ENCODE measurements at places on chromosomes 16 and 17.

DNA sequence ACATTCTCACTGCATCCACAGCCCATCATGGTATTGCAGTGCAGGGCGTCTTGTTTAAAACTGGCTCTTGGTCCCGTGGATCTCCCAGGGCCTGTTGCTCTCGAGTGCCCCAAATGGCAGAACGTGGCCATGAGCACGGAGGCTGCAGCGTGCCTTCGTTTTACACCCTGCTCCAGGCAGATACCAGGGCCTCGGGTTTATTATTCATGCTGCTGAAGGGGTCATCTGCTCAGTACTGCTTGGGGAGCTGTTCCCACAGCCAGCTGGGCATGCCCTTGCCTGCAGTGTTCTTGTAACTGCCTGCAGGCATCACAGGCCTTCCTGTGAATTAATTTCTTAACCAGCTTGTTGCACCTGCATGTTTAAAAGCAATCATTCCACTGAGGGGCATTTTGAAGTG, 129.7 kb upstream of the CHMP6 start:
- DNase-seq, result no peak

DNA sequence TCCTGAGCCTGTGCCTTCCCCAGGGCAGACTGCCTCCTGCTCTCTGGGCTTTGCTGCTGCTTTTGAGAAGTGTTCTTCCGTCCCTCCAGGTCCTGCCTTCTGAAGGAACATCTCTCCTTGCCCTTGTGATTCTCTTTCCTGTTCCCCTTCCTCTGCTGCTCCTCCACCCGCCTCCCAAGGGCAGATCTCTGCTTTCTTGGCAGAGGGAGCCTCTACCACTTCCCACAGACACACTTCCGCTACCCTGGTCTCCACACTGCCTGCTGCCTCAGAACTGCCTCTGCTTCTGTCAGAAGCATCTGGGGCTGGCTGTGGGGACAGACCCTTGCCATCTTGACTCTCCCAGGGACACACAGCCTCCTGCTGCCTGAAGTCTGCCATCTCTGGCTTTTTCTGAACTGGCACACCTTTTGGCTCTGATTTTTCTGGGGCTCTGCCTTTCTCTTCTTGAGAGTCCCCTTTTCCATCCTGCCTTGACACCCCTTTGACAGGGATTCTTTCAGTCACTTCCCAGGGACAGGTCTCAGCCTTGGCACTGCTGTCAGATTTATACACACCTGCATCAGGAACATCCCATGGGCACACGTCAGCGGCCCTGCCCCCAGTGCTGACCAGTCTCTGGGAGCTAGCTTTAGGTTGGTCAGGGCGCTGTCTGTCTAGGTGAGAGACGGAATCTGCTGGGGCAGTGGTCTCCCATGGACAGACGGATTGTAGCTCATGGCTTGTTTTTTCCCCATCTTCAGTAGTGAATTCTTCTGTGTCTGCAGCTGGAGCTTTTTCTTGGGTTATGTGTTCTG, 16.6 kb downstream of the GPR179 start:
- DNase-seq, result no peak

DNA sequence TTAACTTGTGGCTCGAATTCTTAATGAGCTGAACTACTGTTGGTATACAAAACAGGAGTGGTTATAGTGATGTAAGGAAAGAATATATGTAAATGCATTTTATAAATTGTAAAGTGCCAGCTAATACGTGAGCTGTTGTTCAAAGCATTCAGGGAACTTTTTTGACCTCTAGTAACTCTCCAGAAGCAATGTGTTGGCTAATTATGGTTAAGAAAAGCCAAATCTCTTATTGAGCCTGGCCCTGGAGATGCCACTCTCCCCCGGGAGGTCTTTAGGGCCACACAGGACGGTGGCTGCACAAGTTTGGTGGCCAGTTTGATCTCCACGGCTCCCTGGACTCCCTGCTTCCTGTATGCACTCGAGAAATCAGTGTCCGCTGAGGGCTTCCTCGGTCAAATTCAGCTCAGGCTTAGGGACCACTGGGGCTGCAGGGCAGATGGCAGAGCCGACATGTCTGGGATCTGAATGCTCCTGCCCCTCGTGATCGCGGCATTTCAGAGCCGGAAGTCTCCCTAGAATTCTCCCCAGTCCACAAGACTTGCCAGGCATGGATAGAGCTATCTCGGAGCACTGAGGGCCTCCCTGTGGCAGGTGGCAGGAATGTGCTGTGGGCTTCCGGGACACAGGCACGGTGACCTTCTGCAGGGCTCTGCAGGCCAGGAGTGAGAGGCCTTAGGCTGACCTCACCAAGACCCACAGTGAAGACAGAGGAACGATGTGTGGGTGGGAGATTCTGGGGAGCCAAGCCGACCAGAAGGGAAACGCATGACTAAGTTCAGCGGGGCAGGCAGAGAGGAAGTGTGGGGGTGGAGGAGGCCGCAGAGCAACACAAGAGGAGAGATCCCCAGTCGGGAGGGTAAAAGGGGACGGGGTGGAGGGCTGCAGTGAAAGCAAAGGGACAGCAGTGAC, 18.6 kb upstream of the PITPNM3 start:
- no peak for DNase-seq

DNA sequence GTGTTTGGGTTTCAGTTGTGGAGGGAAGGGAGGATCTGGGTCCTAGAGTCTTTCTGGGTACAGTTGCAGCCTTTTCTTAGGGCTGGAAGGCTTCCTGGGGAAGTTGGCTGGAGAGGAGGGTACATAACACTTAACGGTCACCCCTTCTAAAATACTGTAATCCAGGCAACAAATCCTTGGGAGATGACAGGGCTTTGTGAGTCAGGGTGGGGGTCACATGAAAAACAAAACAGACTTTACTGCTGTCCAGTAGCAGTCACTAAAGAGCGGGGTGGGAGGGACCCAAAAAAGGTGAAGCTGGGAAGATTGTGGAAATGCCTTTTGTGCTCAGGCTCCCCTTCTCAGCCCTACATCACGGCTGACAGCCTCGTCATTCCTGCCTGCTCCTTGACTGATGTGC, 6.3 kb downstream of the SAP30BP start:
- DNase-seq, result no peak

- DNase-seq, result no peak
These were observed 68.5 kb downstream of the NF1 start for GRCh38 chr17:31163091-31163781.

DNA sequence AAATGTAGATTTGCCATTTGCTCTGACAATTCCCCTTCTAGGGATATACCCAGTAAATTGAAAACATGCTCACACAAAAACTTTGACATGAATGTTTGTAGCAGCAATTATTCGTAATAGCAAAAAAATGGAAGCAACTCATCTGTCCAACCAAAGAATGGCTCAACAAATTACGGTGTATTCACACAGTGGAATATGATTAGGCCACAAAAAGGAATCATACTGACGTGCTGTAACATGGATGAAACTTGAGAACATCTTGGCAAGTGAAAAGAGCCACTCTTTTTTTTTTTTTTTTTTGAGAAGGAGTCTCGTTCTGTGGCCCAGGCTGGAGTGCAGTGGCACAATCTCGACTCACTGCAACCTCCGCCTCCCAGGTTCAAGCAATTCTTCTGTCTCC, 24.1 kb upstream of the SPNS3 start:
- DNase-seq, result no peak

- DNase-seq, result no peak
These were observed 69.3 kb downstream of the DNAH3 start for GRCh38 chr16:21081329-21081728.

GRCh38 chr17:9098242-9098825, 77.0 kb downstream of the NTN1 start:
- no peak for DNase-seq

DNA sequence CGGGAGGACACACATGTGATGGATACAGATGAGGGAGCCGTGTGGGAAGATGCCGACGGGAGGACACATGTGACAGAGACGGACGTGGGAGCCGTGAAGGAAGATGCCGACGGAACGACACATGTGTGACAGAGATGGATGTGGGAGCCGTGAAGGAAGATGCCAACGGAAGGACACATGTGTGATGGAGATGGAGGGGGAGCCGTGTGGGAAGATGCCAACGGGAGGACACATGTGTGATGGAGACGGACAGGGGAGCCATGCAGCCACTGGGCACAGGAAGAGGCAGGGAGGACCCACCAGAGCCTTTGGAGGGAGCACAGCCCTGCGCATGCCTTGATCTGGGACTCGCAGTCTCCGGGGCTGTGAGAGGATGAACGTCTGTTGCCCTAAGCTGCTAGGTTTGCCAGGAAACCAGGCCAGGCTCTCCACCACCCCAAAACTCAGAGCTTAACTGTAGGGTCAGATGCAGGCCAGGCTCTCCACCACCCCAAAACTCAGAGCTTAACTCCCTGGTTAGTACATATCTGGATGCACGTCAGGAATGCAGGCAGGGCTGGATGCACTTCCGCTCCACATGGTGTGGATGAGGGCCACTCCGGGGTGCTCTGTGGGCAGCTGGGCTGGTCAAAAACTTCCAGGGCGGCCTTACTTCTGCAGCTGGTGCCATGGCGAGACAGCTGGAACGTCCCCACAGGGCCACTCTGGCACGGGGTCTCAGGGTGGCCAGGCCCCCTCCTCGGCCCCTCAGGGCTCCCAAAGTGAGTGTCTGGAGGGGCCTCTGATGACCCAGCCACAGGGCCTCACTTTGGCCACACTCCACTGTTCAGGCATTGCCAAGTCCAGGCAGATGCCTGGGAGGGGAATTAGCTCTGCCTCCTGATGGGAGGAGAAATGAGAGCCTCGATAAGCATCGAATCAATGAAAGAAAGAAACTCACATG, 47.7 kb upstream of the ZNF469 start:
- no peak for DNase-seq

DNA sequence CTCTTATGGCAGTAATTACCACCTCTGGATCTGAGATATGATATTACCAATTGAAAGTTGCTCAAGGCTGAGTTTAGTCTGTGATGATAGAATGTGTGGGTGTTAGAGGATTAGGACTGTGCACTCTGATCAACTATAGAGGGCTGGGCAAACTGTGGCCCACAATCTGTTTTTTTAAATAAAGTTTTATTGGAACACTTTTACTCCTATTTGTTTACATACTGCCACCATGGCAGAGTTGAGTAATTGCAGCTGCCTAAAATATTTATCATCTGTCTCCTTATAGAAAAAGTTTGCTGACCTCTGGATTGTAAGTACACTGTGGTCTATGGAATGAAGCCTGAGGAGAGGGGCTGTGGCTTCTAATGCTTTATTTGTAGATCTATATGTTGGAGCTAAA, 71.5 kb upstream of the N4BP1 start:
- no peak for DNase-seq

DNA sequence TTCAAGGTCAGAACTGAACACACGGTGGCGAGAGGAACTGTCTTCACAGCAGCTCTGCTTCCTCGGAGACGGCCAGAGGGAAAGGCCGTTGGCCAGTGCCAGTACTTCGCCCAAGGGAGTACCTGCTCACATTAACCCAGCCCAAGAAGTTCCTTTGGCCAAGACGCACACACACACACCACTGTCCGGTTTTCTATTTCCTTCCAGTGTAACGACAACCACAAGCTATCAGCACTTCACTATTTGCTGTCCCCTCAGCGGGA, 744 bp upstream of the GGNBP2 start:
- no peak for DNase-seq

DNA sequence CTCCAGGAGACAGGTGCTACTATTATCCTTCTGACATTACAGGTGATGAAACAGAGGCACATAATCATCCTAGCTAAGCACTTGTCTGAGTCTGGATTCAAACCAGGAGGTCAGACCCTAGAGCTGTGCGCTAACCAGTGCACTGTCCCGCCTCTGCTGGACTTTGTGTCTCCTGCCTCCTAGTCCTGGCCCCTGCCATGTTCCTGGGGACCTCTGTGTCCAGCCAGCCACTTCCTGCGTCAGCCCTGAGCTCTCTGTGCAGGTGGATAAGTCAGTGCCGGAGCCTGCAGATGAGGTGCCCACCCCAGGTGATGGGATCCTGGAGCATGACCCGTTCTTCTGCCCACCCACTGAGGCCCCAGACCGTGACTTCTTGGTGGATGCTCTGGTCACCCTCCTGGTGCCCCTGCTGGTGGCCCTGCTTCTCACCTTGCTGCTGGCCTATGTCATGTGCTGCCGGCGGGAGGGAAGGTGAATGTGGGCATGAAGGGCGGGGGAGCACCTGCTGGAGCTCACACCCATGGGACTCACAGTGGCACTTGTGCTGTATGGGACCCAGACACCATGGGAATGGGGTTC, 4.2 kb downstream of the SGCA start:
- DNase-seq, result no peak

GRCh38 chr16:27508476-27508875, 41.2 kb downstream of the GTF3C1 start:
- DNase-seq, result no peak

DNA sequence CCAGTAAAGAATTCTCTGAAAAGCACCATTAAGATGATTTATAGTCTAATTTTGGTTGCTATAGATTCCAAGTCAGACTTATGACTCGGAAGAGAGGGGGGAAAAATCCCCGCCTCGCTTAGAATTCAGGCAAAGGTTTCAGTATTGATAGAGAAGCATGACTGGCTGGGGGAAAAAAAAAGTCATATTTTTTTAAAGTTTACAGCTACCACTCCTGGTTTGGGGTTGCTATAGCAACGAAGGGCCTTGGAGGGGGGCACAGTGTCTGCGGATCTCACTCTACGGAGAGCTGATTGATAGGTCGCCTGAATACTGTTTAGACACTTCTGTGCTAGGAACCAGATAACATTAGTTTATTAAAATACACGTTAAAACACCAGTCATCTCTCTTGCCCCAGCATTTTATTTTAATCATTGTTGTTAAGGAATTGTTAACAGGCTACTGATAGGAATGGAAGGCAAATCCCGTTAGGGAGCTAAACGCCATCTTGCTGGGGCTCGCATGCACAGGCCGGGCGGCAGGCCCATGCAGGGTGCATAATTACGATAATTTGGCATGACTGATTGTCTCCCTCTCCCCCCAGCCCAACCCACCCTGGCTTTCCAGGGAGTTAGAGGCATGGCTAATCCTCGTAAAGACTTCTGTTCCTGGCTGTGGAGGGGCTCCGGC, 380.0 kb upstream of the XYLT1 start:
- no peak for DNase-seq

DNA sequence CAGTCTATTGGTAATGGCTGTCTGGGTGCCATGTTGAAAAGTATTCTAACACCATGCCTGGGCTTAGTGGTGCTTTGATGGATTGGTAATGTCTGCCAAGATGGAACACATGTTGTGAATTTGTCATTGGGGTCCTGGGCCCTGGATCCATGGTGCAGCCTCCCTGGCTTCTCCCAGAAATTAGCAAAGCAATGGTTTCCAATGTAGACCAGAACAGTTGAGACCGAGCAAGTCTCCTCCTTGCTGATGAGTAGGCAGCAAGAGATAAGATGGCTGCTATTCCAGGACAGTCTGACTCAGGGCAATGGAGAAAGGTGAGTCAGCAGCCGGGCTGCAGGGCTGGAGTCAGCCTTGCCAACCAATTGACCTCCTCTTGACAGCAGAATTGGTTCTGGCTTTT, 30.8 kb downstream of the GPR139 start:
- no peak for DNase-seq

GRCh38 chr16:1960665-1961630, 1.6 kb downstream of the NDUFB10 start:
- DNase-seq, result no peak
